ENCODE measurements at places on chromosomes 3 and 15.

DNA sequence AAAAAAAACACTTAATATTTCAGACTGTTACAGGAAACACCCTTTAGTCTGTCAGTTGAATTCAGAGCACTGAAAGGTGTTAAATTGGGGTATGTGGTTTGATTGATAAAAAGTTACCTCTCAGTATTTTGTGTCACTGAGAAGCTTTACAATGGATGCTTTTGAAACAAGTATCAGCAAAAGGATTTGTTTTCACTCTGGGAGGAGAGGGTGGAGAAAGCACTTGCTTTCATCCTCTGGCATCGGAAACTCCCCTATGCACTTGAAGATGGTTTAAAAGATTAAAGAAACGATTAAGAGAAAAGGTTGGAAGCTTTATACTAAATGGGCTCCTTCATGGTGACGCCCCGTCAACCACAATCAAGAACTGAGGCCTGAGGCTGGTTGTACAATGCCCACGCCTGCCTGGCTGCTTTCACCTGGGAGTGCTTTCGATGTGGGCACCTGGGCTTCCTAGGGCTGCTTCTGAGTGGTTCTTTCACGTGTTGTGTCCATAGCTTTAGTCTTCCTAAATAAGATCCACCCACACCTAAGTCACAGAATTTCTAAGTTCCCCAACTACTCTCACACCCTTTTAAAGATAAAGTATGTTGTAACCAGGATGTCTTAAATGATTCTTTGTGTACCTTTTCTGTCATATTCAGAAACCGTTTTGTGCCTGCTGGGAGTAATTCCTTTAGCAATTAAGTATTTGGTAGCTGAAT is 17.9 kb downstream of the TMEM43 start:
- no peak for DNase-seq

DNA sequence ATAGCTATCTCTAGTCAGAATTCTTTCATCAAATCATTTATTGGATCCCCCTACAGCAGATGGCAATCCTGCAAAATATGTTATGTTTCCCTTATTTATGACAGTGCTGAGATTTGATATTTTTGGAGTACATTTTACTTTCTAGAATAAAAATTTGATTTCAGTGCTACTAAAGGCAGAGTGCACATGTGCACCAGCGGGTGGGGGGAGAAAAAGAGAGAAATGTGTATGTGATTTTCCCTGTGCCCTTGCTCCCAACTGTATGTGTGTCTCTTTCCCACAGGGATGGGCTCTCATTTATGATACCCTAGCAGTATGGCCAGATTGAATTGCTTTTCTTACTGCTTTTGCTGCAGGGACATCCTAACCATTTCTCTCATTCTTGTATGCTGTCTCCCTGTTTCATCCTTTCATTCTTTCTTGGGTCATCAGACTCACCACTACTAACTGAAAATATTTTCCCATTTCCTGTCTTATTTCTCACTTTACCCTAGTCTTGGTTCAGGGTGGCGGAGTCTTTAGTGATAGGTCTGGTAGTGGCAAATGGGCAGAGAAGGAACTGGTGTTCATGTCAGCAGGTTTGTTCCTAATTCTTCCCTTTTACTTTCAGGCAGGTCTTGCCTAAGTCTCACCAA is 140.7 kb downstream of the TCF12 start:
- DNase-seq = no peak

GRCh38 chr3:117995842-117996437 is 1038.7 kb downstream of the IGSF11 start:
- peak; percentile 12 for DNase-seq

DNA sequence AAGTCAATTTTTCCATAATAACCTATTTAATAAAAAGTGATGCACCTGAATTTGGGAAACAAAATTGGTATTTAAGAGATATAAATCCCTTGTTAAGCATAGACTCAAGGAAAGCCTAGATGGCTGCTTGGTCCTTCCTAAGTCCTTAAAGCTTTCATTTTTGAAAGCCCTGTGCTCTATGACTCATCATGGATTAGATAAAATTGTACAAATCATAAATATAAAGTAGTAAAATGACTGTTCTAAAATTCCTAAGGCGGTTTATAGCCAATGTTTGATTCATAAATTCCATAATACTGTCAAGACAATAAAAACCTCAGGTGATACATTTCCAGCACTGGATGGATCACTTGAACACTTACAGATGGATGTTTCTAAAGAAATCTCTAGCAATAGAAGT is 730.8 kb upstream of the EPHA6 start:
- DNase-seq = no peak

- DNase-seq = peak; percentile 84
Measured at GRCh38 chr3:106814231-106814630, 563.0 kb upstream of the CCDC54 start.

DNA sequence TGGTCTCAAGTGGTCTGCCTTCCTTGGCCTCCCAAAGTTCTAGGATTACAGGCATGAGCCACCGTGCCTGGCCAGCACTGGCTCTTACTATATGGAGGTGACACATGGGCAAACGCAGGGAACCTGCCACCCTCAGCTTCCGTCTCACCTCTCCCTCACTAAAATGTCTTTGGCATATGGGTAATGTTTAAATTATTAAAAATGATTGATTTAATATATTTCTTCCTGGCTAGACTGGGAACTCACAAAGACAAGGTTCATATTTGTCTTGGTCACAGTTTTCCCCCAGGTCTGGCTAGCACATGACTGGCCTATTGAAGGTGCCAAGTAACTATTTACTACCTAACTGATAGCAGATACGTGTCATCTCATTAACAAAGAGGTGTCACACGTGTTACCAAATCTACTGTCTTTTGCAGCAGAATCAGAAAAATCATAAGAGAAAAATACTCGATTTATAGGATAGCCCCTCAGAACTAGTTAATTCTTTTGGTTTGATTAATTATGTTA is 48.2 kb downstream of the SYNM start:
- no peak for DNase-seq

GRCh38 chr3:128590948-128591347 is 59.7 kb downstream of the RPN1 start:
- no peak for DNase-seq

GRCh38 chr3:17557749-17558463 is 184.5 kb downstream of the TBC1D5 start:
- DNase-seq = no peak

GRCh38 chr15:66673410-66674322 is 28.4 kb upstream of the SMAD6 start:
- no peak for DNase-seq

GRCh38 chr3:9809615-9810432 is at the start of gene TTLL3:
TSS of gene TTLL3 (plus strand) at chr3:9810262. CDS start at chr3:9810662, 400 bp downstream.
- DNase-seq = no peak

GRCh38 chr15:76903251-76903681 is 1.9 kb downstream of the SCAPER start:
- DNase-seq = peak; percentile 11

DNA sequence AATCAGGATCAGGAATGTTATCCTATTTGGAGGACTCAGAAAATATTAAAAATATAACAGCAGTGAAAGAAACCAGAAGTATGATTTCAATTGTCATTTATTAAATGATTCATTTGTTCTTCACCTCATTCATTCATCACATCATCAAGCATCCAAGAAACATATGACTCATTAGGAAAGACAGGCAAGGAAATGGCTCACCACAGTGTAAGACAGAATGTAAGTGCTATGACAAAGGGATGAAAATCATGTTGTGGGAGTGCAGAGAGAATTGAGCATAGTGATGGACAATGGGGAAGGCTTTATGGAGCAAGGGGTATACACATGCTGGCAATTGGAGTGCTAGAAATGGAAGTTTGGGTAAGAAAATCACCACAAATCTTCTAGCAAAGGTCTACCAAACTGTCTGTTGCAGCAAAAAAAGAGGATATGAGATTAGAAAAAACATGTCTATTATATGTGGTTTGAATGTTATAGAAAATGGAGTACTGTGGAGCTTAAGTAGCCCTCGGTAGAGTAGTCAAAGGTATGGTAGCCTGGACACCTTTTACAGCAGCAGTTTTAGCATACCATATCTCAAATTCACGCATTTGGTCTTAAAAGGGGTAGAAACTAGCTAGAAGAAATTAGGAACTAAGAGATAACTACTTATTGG is 111.1 kb upstream of the GPR149 start:
- DNase-seq = no peak

GRCh38 chr3:125507128-125507527 is 12.9 kb downstream of the SNX4 start:
- DNase-seq = no peak

DNA sequence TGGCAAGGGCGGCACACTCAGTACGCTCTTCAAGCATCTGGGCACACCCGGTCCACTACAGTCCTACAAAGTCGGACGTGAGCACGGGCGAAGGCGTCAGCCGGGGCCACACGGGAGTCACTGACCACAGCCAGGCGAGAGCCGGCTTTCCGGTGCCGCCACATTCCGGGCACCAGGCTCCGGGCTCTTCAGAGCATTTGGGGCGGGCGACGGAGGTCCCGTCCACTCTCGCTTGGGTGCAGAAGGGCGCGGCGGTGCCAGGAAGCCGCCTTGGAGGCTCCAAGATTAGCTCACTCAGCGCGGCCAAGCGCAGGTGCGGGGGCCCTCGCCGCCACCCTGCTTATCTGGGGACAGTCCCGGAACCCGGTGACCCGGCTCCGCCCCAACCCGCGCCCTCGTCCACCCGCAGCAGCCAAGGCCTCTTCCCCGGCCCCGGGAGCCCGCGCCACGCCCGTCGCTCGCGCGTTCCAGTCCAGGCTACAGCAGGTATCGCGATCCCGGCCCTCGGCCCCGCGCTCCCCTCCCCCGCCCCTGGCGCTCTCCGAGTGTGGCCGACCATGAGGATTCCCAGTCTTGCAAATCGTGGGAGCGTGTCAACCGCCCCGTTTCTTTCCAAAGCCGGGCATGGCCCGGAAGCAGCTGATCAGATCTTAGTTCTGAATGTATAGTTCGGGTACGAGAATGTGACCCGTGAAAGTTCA is at the start of gene ADPRH:
TSS of gene ADPRH (plus strand) at position 127 of the 701 bp plus-strand sequence. CDS start 2,678 bp downstream, outside the sequence.
- no peak for DNase-seq

DNA sequence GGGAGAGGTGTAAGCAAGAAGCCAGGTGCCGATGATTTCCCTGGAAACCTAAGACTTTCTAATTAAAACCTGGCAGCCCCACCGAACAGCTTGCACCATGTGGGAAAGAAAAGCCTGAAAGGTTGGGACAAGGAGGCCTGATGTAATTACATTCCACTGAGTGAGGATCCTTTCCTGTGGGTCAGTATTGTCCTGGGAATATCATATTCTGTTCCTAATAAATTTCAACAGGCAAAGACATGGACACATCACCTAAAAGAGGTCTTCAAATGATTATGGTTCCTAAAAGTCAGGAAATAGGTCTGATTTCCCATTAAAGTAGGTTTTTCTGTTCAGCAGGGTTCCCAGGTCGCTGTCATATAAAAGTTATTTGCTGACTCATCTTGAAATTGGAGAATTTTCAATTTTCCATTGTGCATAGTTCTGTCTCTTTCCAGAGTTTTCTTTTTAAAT is 58.5 kb downstream of the DUT start:
- no peak for DNase-seq

DNA sequence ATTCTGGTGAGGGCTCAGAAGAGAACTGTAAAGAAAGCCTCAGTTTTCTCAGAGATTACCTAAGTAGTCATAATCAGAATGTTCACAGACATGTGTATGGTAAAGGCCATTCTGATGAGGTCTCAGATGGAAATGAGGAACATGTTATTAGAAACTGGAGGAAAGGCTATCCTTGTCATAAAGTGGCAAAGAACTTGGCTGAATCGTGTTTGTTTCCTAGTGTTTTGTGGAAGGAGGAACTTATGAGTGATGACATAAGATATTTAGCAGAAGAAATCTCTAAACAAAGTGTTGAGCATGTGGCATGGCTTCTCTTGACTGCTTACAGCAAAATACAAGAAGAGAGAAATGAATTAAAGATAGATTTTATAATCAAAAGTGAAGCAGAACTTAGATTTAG is 12.8 kb upstream of the KLHL40 start:
- DNase-seq = no peak
